ENCODE measurements at places on chromosomes 16 and 17. TPM values are rescaled to one million over a fixed set of nuclear protein-coding genes. Genes with fewer than 3 reads are reported as not detected.

DNA sequence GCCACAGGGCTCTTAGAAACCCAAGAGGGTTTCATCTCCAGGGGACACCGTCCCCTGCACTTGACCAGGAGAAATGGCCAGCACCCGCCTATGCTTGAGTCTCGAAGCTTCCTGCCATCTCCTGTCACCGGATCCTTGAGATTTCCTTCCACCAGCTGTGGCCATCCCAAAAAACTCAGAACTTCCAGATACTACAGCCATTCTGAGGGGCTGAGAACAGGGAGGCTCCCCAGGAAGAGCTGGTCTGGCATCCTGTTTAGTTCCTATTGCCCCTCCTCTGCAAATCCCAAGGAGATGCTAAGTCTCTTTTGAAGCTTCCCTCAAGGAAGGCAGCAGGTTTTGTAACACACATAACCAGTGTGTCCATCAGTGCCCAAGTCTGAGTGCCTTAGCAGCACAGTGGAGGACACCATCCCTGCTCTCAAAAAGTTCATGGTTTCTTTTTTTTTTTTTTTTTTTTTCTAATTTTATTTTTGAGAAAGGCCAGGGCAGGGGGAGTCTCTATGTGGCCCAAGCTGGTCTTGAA lies 2.0 kb downstream of the UBALD2 start:
- DNase-seq: no peak

DNA sequence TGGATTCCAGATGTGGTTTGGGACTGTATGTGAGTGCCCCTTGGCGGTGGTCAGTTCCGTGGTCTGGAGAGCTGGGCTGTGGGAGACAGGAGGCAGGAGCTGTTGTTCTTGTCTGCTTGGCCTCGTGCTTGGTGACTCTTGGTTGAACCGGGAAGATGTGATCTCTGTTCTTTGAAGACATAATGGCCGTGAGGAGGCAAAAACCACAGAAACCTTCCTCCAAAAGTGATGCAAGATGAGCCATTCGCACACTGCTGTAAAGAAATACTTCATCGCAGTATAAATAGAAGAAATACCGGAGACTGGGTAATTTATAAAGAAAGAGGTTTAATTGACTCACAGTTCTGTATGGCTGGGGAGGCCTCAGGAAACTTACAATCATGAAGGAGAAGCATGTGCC lies 128.8 kb downstream of the RAP1GAP2 start:
- no peak for DNase-seq

Gene TVP23A
- not detected for total RNA-seq

GRCh38 chr16:51402298-51402697 lies 251.2 kb upstream of the SALL1 start:
- DNase-seq: no peak

DNA sequence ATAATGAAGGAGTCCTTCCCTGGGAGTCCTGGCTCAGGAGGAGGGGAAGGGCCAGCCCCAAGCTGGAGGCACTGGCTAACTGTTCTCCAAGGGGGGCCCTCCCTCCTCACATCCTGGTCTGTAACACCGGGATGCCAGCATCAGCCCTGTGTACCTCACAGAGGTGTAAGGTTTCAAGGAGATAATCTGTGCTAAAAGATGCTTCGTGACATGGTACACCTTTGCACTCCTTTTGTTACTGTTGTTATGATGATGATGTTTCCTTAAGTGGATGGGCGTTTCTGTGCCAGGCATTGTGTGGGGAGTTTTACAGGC lies 236.7 kb upstream of the TNRC6C start:
- no peak for DNase-seq

DNA sequence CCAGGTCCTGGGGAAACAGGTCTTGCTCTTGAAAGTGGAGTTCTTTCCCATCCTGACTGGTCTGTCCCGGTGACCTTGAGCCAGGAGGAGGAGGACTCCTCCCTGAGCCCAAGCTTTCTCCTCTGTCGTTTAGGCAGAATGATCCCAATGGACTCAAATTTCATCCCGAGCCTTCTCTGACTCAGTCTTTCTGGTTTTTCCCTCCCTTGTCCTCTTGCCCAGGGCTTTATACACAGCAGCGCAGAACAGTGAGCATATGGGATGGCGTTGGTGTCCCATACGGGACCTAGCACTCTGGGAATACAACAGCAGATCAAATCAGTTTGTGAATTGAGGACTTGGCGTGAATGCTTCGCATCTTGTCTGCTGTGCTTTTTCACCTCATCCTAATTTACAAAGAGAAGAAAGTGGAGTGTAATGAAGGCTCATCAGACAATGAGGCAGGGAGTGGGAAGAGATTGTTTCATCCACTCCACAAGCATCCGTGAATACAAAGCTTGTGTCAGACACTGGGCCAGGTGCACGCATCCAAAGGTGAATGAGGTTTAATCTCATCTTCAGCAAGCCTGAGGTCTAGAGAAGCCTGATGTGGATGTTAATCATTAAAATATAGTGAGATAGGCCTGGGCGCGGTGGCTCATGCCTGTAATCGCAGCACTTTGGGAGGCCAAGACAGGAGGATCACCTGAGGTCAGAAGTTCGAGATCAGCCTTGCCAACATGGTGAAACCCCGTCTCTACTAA lies 1.1 kb upstream of the XYLT1 start:
- no peak for DNase-seq

DNA sequence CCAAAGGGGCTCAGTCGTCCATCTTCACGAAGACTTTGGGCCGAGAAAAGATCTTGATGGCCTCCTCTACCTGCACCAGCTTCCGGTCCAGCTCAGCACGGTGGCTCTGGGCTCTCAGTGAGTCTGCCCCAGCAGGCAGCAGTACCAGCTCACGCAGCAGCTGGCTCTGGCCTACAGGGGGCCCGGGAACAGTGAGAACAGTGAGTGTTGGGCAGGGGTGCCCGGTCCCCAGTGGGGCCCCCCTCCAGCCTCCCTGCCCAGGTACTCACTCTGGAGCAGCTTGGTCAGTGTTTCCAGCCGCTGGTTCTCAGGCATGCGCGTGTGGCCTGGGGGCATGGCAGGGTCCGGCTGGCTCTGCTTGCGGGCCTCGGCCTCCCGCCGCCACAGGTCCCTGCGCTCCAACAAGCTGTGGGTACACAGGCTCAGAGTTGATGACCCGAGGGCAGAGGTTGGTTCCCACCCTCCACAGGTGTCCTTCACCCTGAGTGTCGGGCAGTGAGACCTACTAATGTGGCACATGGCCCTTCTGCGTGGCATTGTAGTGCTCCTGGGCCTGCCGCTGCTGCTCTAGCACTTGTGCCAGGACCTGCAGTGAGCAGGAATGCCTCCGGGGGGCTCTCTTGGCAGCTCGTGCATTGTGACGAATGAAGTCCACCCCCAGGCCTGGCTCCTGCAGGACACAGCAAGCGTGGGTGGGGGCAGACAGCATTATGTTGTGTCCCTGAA lies 2.6 kb downstream of the PARD6A start:
- DNase-seq: no peak

GRCh38 chr17:42898147-42898811 lies 2.3 kb upstream of the G6PC1 start:
- no peak for DNase-seq

- DNase-seq: no peak
Measured at GRCh38 chr16:11090232-11090631, 145.9 kb downstream of the CLEC16A start.

DNA sequence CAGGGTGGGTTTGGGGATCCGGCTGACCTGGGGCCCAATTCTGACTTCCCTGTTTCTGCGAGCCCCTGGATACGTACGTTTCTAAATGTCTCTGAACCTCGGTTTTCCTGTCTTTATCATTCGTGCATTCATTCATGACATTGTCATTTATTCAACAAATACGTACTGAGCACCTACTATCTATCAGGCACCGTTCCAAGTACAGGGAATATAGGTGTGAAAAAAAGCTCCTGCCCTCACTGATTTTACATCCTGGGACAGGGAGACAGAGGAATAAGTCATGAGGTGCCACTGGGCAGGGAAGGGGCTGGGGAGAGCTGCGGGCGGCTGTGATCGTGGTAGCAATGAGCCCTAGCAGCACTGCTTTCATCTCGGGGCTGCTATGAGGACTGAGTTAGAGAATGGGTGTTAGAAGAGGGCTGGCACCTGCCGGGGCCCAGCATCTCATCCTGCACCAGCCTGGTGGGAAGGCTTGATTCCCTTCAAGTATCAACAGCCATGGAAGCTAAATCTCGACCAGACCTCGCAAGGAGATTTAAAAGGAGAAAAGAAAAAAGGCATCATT lies 88.3 kb upstream of the DNAH17 start:
- DNase-seq: no peak

- peak; percentile 15 for DNase-seq
Measured at GRCh38 chr17:50637829-50638605, 3.3 kb downstream of the ABCC3 start.

Gene MT1F
- 1.6 TPM for total RNA-seq

DNA sequence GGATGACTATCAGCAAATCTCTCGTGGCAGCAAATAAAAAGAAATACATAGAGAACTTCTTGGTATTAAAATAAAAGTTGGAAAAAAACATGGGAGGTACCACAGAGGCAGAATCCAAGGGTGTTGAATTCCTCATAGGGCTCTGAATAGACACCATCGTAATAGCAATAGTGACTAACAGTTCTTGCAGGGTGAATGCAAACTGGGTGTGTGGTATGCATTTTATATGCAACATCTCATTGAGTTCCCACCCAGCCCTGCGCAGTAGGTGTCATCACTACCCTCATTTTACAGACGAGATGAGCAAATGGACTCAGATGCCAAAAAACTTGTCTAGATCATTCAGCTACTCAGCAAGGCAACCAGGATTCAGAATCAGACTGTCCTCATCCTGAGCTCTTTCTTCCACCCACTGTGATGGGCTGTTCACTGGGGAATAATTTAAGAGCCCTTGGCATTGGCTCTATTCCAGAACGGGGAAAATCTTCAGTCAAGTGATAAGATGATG lies 354.6 kb upstream of the CDH11 start:
- DNase-seq: no peak

- no peak for DNase-seq
Measured at GRCh38 chr17:39562976-39563375, 44.7 kb downstream of the NEUROD2 start.

Gene PRR11
- total RNA-seq: 1.3 TPM

GRCh38 chr17:40551879-40552768 lies 13.1 kb downstream of the CCR7 start:
- DNase-seq: no peak

Gene KRT20
- not detected for total RNA-seq

GRCh38 chr17:11459861-11460331 lies 138.4 kb upstream of the DNAH9 start:
- DNase-seq: no peak

DNA sequence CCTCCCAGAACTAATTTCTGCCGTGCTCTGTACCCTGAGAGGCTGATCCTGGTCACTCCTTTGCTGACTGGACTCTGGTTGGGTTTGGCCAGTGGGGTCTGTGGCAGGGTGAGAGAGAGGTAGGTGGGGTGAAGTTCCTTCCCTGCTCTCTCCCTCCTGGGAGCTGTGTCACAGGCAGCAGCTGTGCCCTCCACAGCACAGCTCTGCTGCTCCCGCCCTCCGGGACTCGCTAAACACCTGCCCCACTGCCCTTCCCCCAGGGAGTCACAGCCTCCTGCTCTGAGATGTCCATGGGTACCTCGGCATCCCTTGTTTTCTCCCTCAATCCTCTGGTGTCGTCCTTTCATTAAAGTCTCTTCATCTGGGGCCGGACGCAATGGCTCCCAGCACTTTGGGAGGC lies 66.4 kb downstream of the SRCIN1 start:
- DNase-seq: no peak

Gene ASIC2
- total RNA-seq: not detected

DNA sequence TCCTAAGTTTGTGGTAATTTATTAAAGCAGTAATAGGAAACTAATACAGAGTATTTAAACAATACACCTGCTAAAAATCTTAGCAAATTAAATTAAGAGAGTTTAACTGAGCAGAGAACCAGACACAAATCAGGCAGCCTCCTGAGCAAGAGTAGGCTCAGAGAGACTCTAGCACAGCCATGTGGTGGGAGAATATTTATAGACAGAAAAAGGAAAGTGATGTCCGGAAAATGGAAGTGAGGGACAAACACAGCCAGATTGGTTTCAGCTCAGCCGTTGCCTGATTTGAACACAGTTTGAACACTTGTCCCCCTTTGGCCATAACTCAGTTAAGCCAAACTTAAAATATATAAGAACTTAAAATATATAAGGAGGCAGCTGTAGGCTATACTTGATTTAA lies 192.6 kb upstream of the PSMD7 start:
- DNase-seq: no peak

- DNase-seq: no peak
Measured at GRCh38 chr17:61420052-61420451, 20.4 kb downstream of the TBX2 start.

DNA sequence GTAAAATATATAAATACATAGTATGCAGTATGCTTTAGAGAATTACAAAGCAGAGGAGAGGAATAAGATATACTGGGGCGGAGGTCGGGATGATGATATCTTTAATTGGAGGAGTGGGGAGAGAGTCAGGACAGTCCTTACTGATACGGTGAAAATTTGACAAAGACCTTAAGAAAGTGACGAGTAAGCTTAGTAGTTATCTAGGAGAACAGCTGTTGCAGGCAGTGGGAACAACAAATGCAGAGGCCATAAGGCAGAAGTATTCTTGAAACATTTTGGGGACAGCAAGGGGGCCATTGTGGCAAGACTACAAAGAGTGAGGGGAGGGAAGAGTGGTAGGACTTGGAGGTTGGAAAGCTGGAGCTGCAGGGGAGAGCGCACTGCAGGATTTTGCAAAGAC lies 22.3 kb upstream of the CDC6 start:
- DNase-seq: no peak

GRCh38 chr17:77824780-77825280 lies 133.7 kb upstream of the TNRC6C start:
- DNase-seq: no peak

Gene ARSG
- 0.90 TPM for total RNA-seq

Gene KRTAP3-2
- not detected for total RNA-seq

GRCh38 chr16:31071861-31072260 lies 2.2 kb downstream of the ZNF668 start:
- peak; percentile 27 for DNase-seq

DNA sequence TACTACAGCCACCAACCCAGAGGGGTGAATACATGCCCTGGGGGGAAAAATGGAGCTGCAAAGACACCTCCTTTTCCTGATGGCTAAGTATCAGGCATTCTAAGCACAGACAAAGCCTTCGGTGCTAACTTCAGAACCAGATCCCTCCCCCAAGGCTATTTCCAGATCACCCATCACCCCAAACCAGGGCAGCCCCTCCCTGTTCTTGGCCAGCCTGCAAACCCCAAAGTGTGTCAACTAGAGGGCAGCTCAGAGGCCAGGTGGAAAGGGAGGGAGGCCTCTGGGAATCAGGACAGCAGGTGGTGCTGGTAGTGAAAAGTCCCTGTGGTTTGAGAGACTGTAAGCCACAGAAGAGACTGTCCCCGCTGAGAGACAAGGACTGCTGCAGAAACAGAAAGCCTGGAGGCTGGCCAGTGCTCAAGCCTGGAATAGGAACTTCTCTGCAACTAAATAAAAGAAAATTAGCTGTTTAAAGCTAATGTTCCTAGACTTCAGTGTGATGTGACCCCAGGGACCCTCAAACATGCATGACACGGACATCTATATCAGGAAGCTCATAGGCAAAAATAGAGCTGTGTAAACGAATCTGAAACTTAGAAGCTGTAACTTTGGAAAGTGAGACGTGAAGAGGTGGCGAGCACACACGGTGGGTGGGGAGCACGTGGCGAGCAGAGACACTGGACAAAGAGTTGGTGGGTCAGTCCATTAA lies 9.1 kb downstream of the TUBG1 start:
- DNase-seq: peak; percentile 57
